ENCODE measurements at places on chromosomes 2 and 18.
A peak's percentile ranks its signal among the peaks of the same experiment; 100 is the strongest.

- no peaks in the 10 kb centered on the region for H3K36me3 ChIP-seq
- H3K27ac ChIP-seq, result no peak overlapping the region
- no peaks in the 10 kb centered on the region for H3K4me1 ChIP-seq
- H3K4me3 ChIP-seq, result no peak overlapping the region
- no peak for DNase-seq
These were observed 13.8 kb upstream of the DSC3 start for GRCh38 chr18:31056296-31056695.

DNA sequence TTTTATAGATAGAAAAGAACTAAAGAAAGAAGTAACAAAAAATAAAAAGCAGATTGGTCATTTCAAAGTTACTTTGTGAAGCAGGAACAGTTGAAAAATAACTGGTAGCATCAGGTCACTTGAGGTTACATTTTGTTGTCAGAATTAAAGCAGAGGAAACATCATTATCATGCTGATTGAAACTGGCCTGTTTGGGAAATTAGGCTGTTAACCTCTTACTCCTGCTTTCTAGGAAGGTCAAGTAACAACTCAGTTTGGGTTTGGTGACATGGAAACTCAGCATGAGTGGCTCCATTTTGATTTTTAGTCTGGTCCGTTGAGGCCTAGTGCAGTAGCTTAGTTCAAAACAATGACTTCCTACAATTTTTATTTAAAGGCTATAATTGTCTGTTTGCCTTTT, 1383.5 kb downstream of the DPP10 start:
- H3K36me3 ChIP-seq, result no peaks in the 10 kb centered on the region
- no peak for DNase-seq
- no peaks in the 10 kb centered on the region for H3K27me3 ChIP-seq

- no peaks in the 10 kb centered on the region for H3K4me1 ChIP-seq
- no peaks in the 10 kb centered on the region for H3K27me3 ChIP-seq
- H3K36me3 ChIP-seq, result no peaks in the 10 kb centered on the region
- no peak for DNase-seq
These were observed 109.2 kb upstream of the MAP2 start for GRCh38 chr2:209314653-209315052.

DNA sequence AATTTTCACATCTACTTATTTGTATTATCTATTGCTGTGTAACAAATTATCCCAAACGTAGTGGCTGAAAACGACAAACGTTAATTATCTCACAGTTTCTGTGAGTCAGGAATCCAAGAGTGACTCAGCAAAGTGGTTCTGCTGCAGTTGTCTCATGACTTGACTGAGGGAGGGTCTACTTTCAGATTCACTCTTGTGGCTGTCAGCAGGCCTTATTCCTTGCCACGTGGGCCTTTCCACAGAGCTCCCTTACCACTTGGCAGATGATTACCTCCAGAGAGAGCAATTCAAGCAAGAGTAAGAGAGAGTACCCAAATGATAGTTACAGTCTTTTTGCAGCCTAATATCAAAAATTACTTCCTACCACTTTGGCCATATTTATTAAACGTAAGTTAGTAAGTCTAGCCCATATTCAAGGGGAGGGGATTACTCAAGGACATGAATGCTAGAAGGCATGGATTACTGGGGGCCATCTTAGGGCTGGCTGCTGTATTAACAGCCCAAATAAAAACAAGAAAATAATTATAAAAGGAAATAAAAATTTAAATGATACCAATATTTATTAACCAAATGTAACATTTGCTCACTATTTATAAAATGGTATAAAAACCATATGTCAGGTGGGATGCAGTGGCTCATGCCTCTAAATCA, 48.7 kb upstream of the NBEAL1 start:
- no peak overlapping the region for H3K4me3 ChIP-seq
- no peak for DNase-seq
- H3K36me3 ChIP-seq, result no peaks in the 10 kb centered on the region
- H3K4me1 ChIP-seq, result peaks cover 4% of the 10 kb centered on the region

DNA sequence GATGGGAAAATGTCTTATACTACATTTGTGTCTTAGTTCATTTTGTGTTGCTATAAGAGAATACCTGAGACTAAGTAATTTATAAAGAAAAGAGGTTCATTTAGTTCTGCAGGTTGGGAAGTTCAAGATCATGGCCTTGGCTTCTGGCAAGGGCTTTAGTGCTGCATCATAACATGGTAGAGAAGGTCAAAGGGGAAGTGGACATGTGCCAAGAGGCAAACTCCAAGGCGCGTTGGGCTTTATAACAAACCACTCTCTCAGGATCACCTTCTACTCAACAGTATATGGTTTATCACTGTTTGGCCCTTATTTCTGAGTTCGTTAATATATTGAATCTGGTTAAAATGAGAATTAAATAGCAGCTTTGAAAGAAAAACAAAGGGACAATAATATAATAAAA, 58.2 kb downstream of the ICA1L start:
- H3K36me3 ChIP-seq, result peaks cover 22% of the 10 kb centered on the region
- H3K4me3 ChIP-seq, result no peak overlapping the region
- H3K27ac ChIP-seq, result no peak overlapping the region
- H3K4me1 ChIP-seq, result no peaks in the 10 kb centered on the region
- H3K27me3 ChIP-seq, result no peaks in the 10 kb centered on the region

DNA sequence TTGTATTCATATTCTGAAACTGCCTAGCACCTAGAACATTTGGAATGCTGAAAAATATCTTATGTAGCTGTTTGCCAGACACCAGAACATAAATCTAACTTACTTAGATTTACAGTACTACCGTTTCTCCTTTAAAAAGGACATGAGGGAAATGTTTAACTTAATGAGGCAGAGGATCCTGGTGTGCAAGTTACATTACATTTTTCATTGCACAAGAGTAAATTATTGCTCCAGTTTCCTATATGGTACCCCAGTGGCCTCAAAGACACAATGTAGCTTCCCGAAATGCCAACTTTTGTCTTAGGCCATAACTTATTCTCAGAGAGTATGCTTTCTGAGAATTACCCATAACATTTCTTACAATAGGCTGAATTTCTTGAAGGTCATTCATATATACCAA, 105.5 kb upstream of the DTNA start:
- H3K4me3 ChIP-seq, result no peak overlapping the region
- no peak for DNase-seq
- H3K36me3 ChIP-seq, result no peaks in the 10 kb centered on the region
- H3K27ac ChIP-seq, result no peak overlapping the region
- H3K27me3 ChIP-seq, result no peaks in the 10 kb centered on the region

DNA sequence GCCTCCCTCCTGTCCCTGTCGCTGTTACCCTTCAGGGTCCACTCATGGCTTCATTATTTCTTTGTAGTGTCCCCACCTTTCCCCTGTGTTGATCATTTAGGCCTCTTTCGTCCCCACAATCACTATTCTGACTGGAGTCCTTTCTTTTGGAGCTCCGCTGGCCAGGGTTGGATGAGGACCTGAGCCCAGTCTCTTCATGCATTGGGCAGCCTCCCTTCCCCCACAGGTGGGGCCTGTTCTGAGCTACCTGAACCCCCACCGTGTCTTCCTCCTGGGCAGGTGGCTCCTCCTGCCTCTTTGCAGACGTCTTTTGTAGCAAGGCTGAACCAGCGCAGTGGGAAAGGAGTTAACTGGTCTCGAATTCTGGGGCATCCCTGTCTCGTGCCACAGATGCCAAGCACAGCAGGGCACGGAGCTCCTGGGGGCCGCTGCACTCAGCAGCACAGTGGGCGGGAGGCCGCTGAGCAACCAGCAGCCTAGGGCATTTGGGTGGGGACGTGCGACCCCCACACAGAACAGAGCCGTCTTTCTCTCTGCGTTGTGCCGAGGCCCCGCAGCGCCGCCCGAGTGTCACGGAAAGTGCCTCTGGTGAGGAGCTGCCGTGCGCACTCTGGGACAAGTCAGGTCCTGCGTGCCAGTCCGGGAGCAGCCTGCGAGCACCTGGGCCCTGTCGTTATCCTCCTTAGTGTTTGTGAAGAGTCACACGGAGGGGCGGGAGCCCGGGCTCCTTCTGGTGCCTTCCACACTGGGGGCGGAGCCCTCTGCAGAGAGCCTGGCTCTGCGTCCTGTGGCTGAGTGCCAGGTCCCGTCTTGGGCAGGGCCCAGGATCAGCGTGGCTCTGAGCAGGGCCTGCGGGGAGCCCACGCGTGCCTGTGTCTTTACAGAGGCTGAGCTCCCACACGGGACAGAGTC, 130.1 kb downstream of the NFATC1 start:
- DNase-seq, result no peak
- H3K27me3 ChIP-seq, result no peaks in the 10 kb centered on the region
- H3K4me3 ChIP-seq, result peak overlapping the region; percentile 34
- H3K36me3 ChIP-seq, result peaks cover 8% of the 10 kb centered on the region
- H3K27ac ChIP-seq, result peak overlapping the region; percentile 78

GRCh38 chr2:96985181-96985945, 1.0 kb downstream of the FAM178B start:
- no peak overlapping the region for H3K4me3 ChIP-seq
- no peaks in the 10 kb centered on the region for H3K36me3 ChIP-seq
- no peak overlapping the region for H3K27ac ChIP-seq
- no peaks in the 10 kb centered on the region for H3K4me1 ChIP-seq

DNA sequence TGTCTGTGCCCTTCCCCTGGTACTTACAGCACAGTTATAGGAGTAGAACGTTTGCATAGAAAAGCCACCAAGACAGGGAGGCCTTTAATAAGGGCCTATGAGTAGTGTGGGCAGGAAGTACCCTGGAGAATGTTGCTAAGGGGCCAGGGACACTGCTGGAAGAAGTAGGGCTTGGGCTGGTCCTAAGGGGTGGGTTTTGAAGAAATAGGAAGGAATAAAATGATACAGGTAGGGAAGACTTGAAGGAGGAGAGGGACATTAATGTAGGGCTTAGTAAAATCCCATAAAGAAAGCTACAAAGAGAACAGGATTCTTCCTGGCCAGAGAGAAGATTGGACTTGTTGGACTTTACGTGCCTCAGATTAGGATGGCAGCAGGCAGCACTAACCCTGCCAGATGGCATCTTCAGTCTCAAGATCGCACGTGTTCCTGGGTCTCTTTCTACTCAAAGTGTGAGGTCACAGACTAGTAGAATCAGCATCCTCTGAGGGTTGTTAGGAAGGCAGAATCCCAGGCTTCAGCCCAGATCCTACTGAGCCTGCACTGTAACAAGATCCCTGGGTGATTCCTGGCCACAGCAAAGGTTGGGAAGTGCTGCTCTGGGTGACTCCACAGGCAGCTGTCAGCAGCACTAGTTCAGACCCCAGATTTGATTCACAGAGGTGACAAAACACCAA, 39.2 kb downstream of the EPAS1 start:
- DNase-seq, result no peak
- no peaks in the 10 kb centered on the region for H3K36me3 ChIP-seq
- peaks cover 40% of the 10 kb centered on the region for H3K4me1 ChIP-seq

GRCh38 chr2:107027205-107027604, 141.2 kb upstream of the ST6GAL2 start:
- H3K4me3 ChIP-seq, result no peak overlapping the region
- H3K36me3 ChIP-seq, result no peaks in the 10 kb centered on the region
- no peaks in the 10 kb centered on the region for H3K4me1 ChIP-seq
- no peak for DNase-seq
- no peak overlapping the region for H3K27ac ChIP-seq
- H3K27me3 ChIP-seq, result no peaks in the 10 kb centered on the region

- no peak overlapping the region for H3K4me3 ChIP-seq
- no peaks in the 10 kb centered on the region for H3K4me1 ChIP-seq
These were observed 10.4 kb upstream of the KCNF1 start for GRCh38 chr2:10901160-10901939.

DNA sequence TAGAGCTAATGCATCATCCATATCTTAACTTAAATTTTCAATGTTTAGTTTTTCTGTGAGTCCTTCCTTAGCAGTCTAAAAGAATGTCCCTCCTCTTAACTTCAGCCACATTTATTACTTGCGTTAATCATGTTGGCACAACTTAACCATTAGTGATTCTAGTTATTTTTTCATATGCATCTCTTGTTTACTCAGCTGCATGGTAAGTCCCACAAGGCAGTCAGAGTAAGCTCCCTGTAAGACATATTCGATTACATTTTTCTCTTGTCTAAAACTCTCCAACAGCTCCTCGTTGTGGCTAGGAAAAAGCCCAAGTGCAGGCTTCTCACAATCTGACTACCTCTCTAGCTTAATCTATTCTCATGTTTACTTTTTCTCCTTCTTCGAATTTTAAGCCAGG, 2045.3 kb upstream of the PIK3C3 start:
- no peak overlapping the region for H3K4me3 ChIP-seq
- DNase-seq, result no peak
- H3K4me1 ChIP-seq, result no peaks in the 10 kb centered on the region
- H3K36me3 ChIP-seq, result no peaks in the 10 kb centered on the region

- no peaks in the 10 kb centered on the region for H3K4me1 ChIP-seq
- H3K27ac ChIP-seq, result no peak within 1 kb of the TSS
- no peaks in the 10 kb centered on the region for H3K36me3 ChIP-seq
- no peaks in the 10 kb centered on the region for H3K27me3 ChIP-seq
- no peak within 1 kb of the TSS for H3K4me3 ChIP-seq
These were observed at the start of gene FAM237A for GRCh38 chr2:206642075-206643025. FAM237A (plus strand) TSS chr2:206642487; CDS start chr2:206644237, 1,750 bp downstream.

DNA sequence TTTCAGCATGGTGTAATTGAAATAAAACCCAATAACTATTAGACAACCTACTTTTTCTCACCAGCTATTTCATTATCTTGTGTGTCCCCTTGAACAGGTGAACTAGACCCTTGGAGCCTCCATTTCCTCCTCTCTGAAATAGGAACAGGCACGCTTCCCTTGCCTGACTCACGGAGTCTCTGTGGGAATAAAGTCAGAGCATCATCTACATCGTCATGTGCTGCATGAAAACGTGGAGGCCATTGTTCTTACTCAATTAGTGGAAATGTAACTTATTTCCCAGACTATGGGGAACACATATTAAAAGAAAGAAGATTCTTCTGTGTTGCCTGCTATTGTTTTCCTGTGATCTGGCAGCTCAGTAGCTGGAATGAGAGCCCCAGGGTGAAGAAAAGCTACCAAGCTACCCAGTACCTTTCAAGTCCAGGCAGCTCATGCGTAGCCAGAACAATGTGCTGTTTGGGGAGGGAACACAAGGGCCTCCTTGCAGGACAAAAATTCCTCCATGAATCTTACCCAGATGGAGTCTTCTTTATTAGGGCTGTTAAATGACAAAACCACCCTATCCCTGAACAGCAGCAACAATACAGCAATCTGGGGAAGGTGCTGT, 59.8 kb downstream of the SOX11 start:
- DNase-seq, result no peak
- no peaks in the 10 kb centered on the region for H3K27me3 ChIP-seq

DNA sequence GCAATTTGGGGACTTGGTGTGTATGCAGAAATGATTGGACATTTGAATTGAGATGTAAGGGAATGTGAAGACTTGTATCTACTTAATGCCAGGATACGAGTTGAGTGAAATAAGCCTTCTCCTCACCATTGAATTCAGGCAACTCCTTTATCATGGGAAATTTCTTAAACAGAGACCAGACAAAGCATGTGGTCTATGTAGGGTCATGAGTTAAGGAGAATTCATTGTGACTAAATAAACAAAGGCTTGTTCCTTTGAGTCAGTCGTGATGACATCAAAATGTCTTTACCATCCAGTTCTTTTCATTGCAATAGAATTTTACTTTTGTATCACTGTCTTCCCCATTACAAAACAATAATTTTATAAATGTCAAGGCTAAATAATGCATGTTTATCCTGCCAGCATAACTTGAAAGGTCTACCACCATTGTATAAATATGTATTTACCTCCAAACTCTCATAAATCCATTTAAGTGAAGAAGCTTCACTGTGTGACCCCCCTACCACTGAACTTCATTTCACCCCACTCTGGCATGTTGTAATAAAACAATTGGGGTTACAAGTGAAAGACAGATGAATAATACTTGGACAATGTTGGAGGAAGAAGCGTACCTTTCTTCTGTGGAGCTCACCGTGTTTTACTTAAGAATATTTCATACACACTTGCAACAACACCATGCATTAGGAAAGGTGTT, 149.4 kb downstream of the EPHA4 start:
- H3K4me3 ChIP-seq, result no peak overlapping the region
- no peak overlapping the region for H3K27ac ChIP-seq
- H3K36me3 ChIP-seq, result no peaks in the 10 kb centered on the region
- H3K27me3 ChIP-seq, result no peaks in the 10 kb centered on the region
- DNase-seq, result no peak

Measured in activated CD8-positive, alpha-beta T cell treated with anti-CD3 and anti-CD28 coated beads, Interleukin-2, amount 10 ng/mL, durations not matched to agents 7 days and 5 days (primary cell).